ENCODE measurements at places on chromosomes 6 and 20. TPM values are rescaled to one million over a fixed set of nuclear protein-coding genes. Genes with fewer than 3 reads are reported as not detected.

DNA sequence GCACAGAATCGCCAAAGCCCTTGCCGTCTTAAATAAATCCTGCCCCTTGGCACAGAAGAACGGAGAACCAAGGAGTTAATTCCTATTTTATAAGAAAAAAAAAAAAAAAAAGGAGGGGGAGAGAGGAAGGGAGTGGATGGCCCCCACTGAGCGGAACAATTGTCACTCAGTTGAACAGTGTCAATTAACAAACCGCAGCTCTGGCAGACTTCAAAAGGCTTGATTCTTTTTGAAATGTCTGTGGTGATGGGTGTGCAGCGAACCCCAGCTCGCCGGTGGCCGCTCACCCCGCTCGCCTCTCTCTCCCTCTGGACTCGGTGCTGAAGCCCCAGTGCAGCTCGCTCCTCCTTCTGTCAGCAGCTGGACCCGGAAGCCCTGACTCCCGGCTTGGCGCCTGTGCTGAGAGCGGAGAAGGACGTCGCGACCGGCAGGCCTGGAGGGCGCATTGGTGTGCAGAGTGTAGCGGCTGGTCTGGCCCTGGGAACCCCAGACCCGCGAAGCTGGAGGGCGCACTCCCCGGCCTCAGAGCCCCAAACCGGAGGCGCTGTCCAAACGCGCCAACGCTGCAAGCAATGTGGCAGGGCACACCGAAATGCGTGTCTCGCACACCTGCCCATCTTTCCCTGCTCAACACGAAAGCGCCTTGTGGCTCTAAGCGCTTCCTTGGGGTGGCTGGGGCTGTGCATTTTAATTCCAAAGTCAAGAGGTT, 3.4 kb downstream of the LINC00237 start:
- DNase-seq: no peak

GRCh38 chr6:107712665-107713551, 111.2 kb downstream of the SCML4 start:
- peak; percentile 64 for DNase-seq

GRCh38 chr6:38508894-38509293, 130.8 kb downstream of the BTBD9 start:
- DNase-seq: peak; percentile 81

- peak; percentile 45 for DNase-seq
Observed at GRCh38 chr6:147194652-147195411, 9.4 kb upstream of the STXBP5 start.

Gene CPNE5
- 0.26 TPM for total RNA-seq

- DNase-seq: no peak
Observed at GRCh38 chr6:70622461-70622860, 45.2 kb upstream of the SMAP1 start.

Gene FAM162B
- total RNA-seq: 13.1 TPM

DNA sequence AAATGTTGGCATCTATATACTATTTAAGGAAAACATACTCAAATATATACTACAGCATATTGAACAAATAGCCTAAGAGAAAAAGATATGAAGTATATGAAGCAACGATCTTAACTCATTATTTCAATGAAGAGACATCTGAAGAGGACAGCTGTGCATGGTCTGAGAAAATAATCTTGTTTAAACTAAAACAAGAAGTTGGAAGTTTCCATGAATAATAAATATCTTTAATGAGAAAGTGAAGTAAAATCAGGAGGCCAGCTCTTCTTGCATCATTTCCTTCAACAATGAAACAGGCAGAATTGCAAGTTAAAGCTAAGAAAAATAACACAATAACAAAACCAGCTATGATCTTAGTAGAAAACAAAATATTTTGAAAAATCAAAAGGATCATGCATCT, 1265.4 kb upstream of the MAP3K7 start:
- no peak for DNase-seq

Gene BHLHE23
- not detected for total RNA-seq

Gene ATF6B
- total RNA-seq: 15.7 TPM

Gene RFX6
- not detected for total RNA-seq

GRCh38 chr6:5472571-5472970, 211.3 kb downstream of the FARS2 start:
- DNase-seq: no peak

GRCh38 chr6:82842721-82843120, 222.9 kb downstream of the UBE3D start:
- peak; percentile 36 for DNase-seq

Gene AVP
- total RNA-seq: not detected

GRCh38 chr20:25011261-25011660, 18.7 kb upstream of the APMAP start:
- no peak for DNase-seq

DNA sequence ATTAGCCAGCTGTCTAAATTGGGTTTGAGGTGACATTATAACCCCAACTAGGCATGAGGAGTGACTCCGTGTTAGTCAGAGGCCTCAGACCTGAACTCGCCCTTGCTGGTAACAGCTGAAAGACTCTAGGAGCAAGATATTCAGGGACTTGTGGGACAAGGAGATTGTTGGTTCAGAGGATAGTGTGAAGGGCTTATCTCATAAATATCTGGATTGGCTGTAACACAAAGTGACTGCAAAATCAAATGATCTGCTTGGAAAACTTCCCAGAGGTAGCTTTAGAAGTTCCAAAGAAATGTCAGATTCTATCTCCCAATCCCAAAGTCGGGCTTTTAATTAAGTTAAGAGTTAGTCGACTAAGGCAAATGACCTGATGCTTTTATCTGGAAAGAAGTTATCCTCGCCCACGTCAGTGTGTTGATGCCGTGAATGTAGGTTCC, 72.4 kb downstream of the TULP4 start:
- peak; percentile 74 for DNase-seq

Gene MMP24
- 0.17 TPM for total RNA-seq

Measured in fibroblast of lung (primary cell).